ENCODE measurements at places on chromosomes 12 and 14.

DNA sequence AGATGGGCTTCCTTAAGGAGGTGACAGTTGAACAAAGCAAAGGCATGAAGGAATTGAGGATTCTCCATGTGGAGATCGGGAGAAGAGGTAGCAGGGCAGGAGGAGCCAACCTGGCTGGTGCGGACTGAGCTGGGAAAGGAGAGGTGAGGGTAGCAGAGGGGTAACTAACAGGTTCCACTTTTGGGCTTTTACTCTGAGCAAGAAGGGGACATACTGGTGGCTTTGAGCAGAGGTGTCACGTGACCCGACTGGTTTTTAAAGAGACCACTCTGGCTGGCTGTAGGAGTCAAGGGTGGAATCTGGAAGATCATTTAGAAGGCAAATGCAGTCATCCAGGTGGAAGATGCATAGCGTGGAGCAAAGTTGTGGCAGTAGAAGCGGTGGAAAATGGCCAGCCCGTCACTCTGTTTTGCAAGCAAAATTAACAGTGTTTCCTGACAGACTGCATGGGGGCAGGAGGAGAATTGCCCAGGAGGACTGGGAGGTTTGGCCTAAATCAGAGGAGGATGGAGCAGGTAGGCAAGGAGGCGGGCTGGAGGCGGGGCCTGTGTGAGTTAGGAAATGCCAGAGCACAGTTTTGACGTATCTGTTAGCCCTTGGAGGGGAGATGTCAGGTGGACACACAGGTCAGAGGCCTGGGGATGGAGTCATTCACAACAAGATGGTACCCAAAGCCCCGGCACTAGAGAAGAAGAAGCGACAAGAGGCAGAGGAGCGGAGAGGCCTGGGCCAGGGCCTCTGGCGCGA, 156.3 kb upstream of the FKBP4 start:
- DNase-seq = no peak

DNA sequence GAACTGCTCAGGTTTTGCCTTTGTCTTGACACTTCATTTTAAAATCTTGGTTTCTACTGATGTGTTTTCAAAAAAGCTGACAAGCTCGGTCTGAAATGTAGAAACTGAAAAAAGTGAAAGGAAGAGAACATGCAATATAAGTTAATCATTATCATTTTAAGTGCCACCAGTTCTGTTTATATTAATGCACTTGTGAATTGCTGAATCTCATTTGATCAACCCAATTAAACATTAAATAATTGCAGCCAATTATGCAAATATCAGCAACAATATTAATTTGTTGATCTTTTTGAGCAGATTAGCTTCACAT, 133.8 kb downstream of the BCAT1 start:
- no peak for DNase-seq

DNA sequence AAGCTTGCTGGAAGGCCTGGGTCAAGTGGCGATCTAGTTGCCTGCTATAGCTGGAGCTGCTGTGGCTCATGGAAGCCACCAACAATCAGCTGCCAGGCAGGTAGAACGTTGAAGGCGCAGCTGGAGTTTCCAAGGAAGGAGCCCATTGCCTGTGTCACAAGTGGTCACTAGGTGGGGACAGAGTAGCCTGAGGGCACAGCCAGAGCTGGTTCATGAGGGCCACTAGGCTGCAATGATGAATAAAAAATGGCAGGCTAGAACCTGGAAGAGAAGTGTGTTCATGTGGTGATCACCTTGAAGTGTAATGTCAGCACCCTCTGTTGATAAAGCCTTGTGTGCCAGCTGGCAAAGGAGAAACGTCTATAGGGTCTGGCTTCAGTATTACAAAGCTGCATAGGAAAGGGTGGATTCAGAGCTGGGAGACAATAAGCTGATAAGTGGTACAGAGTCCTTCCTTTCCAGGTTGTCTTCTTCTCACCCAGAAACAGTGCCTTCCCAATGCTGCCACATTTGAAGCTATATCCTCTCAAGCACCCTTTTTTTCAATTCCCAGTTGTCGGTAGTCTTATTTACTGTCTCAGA, 165.8 kb downstream of the EMP1 start:
- peak; percentile 54 for DNase-seq

- peak; percentile 36 for DNase-seq
Measured at GRCh38 chr14:55807053-55807880, 227.3 kb downstream of the KTN1 start.

- DNase-seq = peak; percentile 33
Measured at GRCh38 chr12:11771895-11772502, 122.5 kb downstream of the ETV6 start.

- DNase-seq = peak; percentile 56
Measured at GRCh38 chr14:102525219-102525928, 15.8 kb upstream of the ANKRD9 start.

GRCh38 chr12:107221913-107222312, 128.6 kb upstream of the CRY1 start:
- no peak for DNase-seq

DNA sequence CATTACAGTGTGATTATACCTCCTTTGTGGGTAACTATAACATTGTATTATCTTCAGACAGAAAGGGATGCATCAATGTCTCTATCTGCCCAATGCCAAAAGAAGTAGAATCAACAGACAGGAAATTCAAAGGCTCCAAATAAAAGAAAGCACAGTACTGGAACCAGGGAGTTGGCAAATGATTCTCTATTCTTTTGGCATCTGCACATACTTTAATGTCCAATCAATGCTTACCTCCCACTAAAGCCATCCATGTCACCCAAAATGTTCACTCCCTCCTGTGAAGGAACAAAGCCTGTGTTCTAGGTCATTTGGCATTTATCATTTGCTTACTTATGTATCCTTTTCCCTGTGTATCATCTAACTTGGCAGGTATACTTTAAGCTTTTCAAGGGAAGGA, 36.7 kb downstream of the KIF21A start:
- DNase-seq = no peak

- DNase-seq = no peak
Measured at GRCh38 chr14:105091517-105092170, 26.4 kb upstream of the GPR132 start.

Measured in fibroblast of skin of abdomen (primary cell).